Small intestine (tissue), 16 donors: ENCODE measurements at places on chromosomes 12 and 14.

GRCh38 chr12:75007133-75007532 is 202.5 kb downstream of the KCNC2 start:
- H3K27ac ChIP-seq, result no peak overlapping the region
- DNase-seq, result no peak
- H3K36me3 ChIP-seq, result no peaks in the 10 kb centered on the region
- H3K27me3 ChIP-seq, result no peaks in the 10 kb centered on the region
- H3K4me1 ChIP-seq, result no peaks in the 10 kb centered on the region

GRCh38 chr14:95956601-95957460 is 80.2 kb downstream of the TUNAR start:
- no peak for DNase-seq
- no peaks in the 10 kb centered on the region for H3K4me1 ChIP-seq
- no peak overlapping the region for H3K27ac ChIP-seq
- no peak overlapping the region for H3K4me3 ChIP-seq
- H3K36me3 ChIP-seq, result no peaks in the 10 kb centered on the region
- no peaks in the 10 kb centered on the region for H3K27me3 ChIP-seq

DNA sequence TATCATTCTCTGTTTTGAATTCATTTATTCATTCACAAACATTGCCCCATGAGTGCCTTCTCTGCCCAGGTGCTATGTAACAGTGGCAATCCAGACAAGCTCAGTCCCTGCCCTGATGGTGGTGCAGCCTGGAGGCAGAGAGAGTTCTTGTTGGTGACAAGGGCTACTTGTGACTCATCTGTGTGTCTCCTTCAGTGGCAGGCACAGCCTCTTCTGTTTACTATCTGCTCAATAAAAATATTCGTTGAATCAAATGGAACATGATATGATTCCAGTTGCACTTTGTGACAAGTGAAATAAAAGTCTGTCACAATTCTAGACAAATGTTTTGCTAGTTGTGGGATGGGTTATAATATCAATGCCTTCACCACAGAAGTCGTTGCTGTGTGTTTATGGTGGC is 20.6 kb upstream of the CPM start:
- H3K4me1 ChIP-seq, result peaks cover 7% of the 10 kb centered on the region
- H3K36me3 ChIP-seq, result no peaks in the 10 kb centered on the region
- H3K4me3 ChIP-seq, result no peak overlapping the region
- H3K27ac ChIP-seq, result no peak overlapping the region

- no peak for DNase-seq
- H3K36me3 ChIP-seq, result no peaks in the 10 kb centered on the region
- H3K4me1 ChIP-seq, result no peaks in the 10 kb centered on the region
- no peak overlapping the region for H3K4me3 ChIP-seq
- H3K27me3 ChIP-seq, result no peaks in the 10 kb centered on the region
Measured at GRCh38 chr14:80979951-80980350, 24.5 kb downstream of the TSHR start.

GRCh38 chr14:90848944-90849731 is 32.9 kb upstream of the TTC7B start:
- no peaks in the 10 kb centered on the region for H3K27me3 ChIP-seq
- no peak overlapping the region for H3K4me3 ChIP-seq
- no peaks in the 10 kb centered on the region for H3K4me1 ChIP-seq
- H3K27ac ChIP-seq, result no peak overlapping the region
- H3K36me3 ChIP-seq, result no peaks in the 10 kb centered on the region

- no peak overlapping the region for H3K4me3 ChIP-seq
- H3K27me3 ChIP-seq, result no peaks in the 10 kb centered on the region
- peaks cover 2% of the 10 kb centered on the region for H3K36me3 ChIP-seq
Measured at GRCh38 chr14:58465421-58465820, 37.9 kb downstream of the KIAA0586 start.

- no peaks in the 10 kb centered on the region for H3K27me3 ChIP-seq
- peak overlapping the region; percentile 50 for H3K27ac ChIP-seq
- no peak for DNase-seq
- H3K36me3 ChIP-seq, result peaks cover 6% of the 10 kb centered on the region
- H3K4me1 ChIP-seq, result no peaks in the 10 kb centered on the region
Measured at GRCh38 chr12:53258541-53259539, 9.3 kb upstream of the ESPL1 start.
